CD4-positive, alpha-beta T cell treated with Interleukin-6 at 100 ng/mL for 8 hours (primary cell): ENCODE measurements at places on chromosomes 1 and 21.

GRCh38 chr1:17893891-17894631, 138.9 kb downstream of the ACTL8 start:
- no peak for DNase-seq

- DNase-seq, result peak; percentile 48
Observed at GRCh38 chr1:39105061-39105840, 79.1 kb downstream of the NDUFS5 start.

GRCh38 chr1:217712925-217713597, 81.9 kb downstream of the SPATA17 start:
- DNase-seq, result no peak

GRCh38 chr1:59819566-59820438, 5.1 kb downstream of the HOOK1 start:
- DNase-seq, result no peak

DNA sequence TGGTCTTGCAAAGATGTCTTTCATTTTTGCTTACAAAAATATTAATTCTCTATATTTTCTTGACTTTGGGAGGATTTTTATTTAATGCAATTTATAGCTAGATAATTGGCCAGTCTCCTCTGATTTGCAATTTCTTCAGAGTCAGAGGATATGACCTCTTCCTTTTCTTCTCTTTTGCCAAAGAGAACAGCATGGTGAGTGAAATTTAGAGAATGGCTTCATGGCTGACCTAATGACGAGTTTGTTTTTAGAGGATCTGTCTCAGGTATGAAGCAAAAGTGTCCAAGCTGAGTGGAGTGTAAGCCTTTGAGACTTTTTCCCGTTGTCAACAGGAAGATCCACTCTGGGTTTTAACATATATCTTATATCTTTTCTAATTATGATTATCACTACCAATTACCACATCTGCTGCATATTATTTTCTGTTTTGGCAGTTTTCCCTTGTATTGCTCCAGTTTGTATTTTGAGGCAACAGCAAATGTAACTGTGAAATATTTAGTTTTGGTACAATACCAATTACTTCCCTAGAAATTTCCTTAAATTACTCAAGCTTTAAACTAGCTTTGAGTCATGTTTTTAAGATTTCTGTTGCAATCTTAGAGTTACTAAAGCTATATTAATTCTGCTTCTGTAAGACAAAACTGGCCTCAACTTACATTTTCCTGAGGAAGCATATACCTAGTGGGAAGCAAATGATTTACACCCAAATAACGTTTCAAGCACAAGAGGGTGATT, 332.8 kb upstream of the ZRANB2 start:
- DNase-seq, result no peak

DNA sequence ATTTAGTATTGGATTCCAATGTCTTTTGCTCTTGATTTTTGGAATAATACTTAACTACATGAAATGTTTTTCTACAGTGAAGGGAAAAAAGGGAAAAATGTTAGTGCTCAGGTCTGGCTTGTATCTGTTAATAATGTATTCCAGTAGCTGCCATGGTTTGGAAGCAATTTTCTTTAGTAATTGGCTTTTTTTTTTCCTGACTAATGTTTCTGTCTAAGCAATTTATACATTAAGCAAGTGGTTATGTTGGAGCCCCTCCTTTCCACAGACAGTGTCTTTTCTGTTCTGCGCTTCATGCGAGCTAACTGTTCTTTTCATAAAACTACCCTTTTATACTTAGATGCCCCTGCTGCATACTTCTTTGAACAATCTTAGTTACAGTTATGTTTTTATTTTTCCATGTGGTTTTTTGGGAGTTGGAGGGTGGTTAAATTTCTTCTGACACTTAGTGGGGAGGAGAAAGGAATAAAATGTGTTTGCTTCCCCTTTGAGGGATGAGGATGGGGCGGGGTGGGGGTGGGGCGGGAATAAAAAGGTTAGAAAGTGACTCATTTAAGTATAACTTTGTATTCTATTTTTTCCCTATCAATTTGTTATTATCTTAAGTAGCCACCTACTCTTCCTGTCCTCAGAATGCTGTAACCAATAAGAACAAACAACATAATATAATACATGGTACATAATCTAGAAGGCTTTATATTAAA, 83.1 kb downstream of the CLIC4 start:
- DNase-seq, result no peak

DNA sequence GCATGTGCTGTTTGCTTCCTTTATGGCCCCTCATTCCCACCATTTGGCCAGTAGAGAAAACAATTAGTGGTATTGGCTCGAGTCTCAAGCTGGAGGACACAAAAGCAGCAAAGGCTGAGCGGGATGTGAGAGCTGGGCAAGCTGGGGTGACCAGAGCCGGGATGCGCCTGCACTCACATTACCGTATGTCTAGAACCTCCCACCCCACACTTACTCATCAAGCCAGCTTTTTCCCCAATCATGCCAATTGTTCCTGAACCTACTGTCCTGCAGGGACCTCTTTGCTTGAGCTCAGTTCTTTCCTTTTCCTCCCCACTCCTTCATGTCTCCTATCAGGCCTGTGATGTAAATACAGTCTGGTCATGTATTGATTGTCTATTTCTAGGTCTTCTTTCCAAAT, 45.9 kb downstream of the KIRREL1 start:
- no peak for DNase-seq
